ENCODE measurements at places on chromosomes 5 and 9.

GRCh38 chr5:170701334-170701733 is 82.2 kb upstream of the GABRP start:
- DNase-seq = no peak

- DNase-seq = no peak
These were observed 241.8 kb upstream of the KLF9 start for GRCh38 chr9:70656281-70656680.

DNA sequence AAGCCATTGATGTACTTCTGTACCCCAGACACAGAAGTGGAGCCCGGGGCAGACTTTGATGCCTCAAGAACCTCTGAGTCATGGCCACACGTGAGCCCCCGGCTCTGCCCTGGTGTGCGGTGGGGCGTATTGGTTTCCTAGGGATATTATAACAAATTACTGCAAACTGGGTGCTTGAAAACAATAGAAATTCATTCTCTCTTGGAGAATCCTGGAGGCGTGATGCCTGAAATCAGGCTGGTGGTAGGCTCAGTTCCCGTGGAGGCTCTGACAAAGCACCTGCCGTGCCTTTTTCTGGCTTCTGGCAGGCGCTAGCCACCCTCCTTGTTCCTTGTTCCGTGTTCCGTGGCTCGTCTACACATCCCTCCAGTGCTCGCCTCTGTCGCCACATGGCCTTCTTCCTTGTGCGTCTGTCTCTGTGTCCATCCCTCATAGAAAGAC is 24.2 kb downstream of the NEK6 start:
- no peak for DNase-seq

- no peak for DNase-seq
These were observed 8.9 kb downstream of the LARS1 start for GRCh38 chr5:146173597-146173996.

DNA sequence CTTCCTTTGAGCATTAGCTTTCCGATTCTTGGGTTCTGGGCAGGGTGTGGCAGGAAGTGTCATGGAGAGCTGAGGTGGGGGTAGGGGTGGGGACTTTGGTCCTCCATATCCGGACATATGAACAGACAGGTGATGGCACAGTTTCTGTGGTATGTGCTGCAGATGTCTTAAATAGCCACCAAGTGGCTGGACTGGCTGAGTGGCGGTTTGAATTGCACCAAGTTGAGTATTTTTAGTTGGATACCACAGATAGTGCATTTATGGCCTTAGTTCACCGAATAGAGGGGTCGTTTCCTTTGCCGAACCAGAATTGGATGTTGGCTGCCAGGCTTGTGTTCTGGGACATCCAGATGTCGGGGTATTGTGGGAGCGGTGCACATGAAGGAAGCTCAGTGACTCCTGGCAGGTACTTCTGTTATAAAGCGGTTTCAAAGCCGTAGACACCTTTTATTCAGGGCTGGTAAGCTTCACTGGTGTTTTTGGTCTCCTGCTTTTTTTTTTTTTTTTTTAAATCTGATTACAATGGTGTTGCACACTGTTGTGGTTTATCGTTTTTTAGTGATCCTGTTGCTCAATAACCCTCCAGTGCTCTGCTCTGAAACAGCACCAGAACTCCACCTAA is 15.1 kb upstream of the TNFAIP8 start:
- DNase-seq = peak; percentile 79

DNA sequence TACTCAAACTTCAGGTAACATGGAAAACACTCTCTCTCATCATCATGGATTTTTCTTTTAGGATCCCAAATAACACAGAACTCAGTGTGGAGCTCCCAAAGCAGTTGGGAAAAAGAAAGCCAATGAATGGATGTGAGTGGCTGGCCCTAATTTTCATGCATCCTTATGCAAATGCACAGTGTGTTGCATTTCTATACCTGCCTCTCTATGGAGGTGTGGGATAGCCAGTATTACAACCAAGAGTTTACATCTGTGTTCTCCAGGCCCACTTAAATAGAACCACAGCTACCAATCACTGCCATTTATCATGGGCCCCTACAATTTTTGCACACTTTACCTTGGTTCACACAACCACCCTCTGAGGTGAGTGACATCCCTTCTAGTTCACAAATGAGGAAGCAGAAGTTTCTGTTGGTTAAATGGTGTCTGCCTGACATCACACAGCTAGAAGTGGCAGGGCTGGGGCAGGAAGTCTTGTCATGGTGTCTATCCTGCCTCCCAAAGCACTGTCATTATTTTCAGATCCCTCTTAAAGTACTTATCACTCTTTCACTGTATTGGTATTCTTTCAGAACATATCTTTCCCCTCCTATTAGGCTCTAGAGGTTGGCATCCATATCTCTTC is 17.3 kb downstream of the MAMDC2 start:
- DNase-seq = no peak

Data from NK-92 treated with Interleukin-12 subunit alpha and Interleukin-12 subunit beta, amount 100 ng/mL, for 24 hours (cell line).